ENCODE measurements at places on chromosomes 4 and X. TPM values are rescaled to one million over a fixed set of nuclear protein-coding genes. Genes with fewer than 3 reads are reported as not detected.

FOXP3 gene
- total RNA-seq, result 19.9 TPM

AKAP14 gene
- not detected for total RNA-seq

ETDB gene
- total RNA-seq, result not detected

FGF16 gene
- not detected for total RNA-seq

HS6ST2 gene
- total RNA-seq, result 1.3 TPM

ADH1A gene
- not detected for total RNA-seq

BTC gene
- not detected for total RNA-seq

MAGEA12 gene
- total RNA-seq, result not detected

EDA2R gene
- total RNA-seq, result 5.8 TPM

PNMA6A gene
- total RNA-seq, result 0.74 TPM

BMPR1B gene
- total RNA-seq, result not detected

NAP1L5 gene
- 4.1 TPM for total RNA-seq

GATA1 gene
- total RNA-seq, result not detected

RBMXL3 gene
- total RNA-seq, result not detected

EGF gene
- not detected for total RNA-seq

XAGE5 gene
- total RNA-seq, result not detected

PRIMPOL gene
- 15.5 TPM for total RNA-seq

RTL9 gene
- not detected for total RNA-seq

PRRG1 gene
- not detected for total RNA-seq

NUP54 gene
- 62.7 TPM for total RNA-seq

NCAPG gene
- total RNA-seq, result 43.4 TPM

SMAD1 gene
- 0.85 TPM for total RNA-seq

CT55 gene
- total RNA-seq, result not detected

SUPT20HL2 gene
- total RNA-seq, result not detected

ITM2A gene
- 131 TPM for total RNA-seq

NDNF gene
- 0.29 TPM for total RNA-seq

ARX gene
- total RNA-seq, result not detected

FGA gene
- not detected for total RNA-seq

KIT gene
- total RNA-seq, result 0.15 TPM

AMER1 gene
- total RNA-seq, result 6.5 TPM

GRSF1 gene
- total RNA-seq, result 71.3 TPM

MGST2 gene
- 28.8 TPM for total RNA-seq

EOLA1 gene
- 43.2 TPM for total RNA-seq

VCX gene
- total RNA-seq, result not detected

USP17L30 gene
- not detected for total RNA-seq

FMR1NB gene
- not detected for total RNA-seq

FAM9C gene
- 0.05 TPM for total RNA-seq

IL13RA2 gene
- total RNA-seq, result not detected

GRID2 gene
- total RNA-seq, result not detected

PABPC1L2B gene
- not detected for total RNA-seq

CNGA1 gene
- total RNA-seq, result not detected

GPRASP3 gene
- total RNA-seq, result 0.93 TPM

SPANXC gene
- total RNA-seq, result not detected

TLR8 gene
- not detected for total RNA-seq

HDAC8 gene
- 32.0 TPM for total RNA-seq

FAT1 gene
- 0.17 TPM for total RNA-seq

CFAP99 gene
- not detected for total RNA-seq

PHKA1 gene
- total RNA-seq, result 1.8 TPM

KCTD8 gene
- total RNA-seq, result not detected

DOK7 gene
- total RNA-seq, result not detected

OTC gene
- not detected for total RNA-seq

C4orf50 gene
- total RNA-seq, result 1.9 TPM

PLAC8 gene
- 200 TPM for total RNA-seq
